ENCODE measurements at places on chromosomes 6 and 20. TPM values are rescaled to one million over a fixed set of nuclear protein-coding genes. Genes with fewer than 3 reads are reported as not detected.

BMP2 gene
- total RNA-seq, result not detected

TCP11 gene
- not detected for total RNA-seq

- no peak for DNase-seq
These were observed 52.4 kb upstream of the RNF24 start for GRCh38 chr20:4067600-4068261.

GRCh38 chr6:119162134-119162775 is 83.8 kb upstream of the FAM184A start:
- DNase-seq, result no peak

DNA sequence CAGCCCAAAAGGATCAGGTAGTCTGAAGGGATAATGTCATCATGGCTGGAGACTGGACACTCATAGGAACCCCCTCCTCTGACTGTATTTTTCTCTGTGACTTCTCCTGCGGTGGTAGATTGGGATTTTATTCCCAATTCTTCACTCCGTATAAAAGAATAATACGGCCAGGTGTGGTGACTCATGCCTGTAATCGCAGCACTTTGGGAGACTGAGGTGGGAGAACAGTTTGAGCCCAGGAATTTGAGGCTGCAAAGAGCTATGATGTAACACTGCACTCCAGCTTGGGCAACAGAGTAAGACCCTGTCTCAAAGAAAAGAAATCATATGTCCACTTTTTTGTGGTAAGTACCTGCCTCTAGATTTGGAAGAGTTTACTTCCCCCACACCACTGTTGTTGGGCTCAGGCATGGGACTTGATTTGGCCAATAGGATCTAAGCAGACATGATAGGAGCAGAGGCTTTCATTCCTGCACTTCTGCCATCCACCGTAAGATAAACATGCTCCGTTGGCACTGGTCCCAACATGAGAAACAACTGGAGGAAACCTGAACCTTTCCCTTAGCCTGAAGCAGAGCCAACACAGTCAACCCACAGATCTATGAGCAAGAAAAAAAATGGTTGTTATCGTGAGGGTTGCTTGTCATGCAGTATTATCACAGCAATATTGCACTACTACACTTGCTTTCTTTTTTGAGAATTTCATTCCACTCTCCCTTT is 82.0 kb downstream of the JPH2 start:
- no peak for DNase-seq

All from activated CD4-positive, alpha-beta T cell treated with anti-CD3 and anti-CD28 coated beads, Interleukin-2, amount 10 ng/mL, durations not matched to agents 7 days and 5 days (primary cell).